ENCODE measurements at places on chromosomes 5 and 9.
A peak's percentile ranks its signal among the peaks of the same experiment; 100 is the strongest.

DNA sequence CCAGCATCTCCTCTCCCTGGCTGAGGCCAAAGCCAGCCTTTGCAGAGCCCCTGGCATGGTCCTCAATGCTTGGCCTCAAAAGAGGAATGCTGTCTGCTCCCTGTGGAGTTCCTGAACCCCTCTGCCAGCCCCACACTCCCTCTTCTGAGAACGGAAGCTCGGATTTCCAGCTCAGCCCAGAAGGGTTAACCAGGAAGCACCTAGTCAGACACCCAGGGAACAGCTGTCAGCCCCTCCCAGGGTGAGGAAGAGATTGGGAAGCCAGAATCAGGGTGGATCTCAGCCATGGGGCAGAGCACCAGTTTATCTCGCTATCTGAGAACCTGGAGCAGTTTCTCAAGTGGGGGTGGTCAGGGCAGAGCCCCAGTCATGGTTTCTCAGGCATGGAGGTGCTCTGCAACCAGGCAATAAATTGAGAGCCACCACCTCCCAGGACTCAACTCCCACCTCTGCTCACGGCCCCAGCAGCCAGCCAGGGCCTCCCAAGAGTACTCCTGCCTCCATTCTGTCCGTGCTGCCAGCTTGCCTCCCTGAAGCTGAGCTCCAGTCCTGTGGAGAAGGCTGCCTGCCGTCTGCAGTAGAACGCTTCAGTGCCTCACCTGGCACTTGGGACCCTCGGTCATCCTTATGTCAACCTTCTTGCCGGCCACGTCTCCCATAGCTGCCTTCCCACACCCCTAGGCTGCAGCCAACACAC, 7.6 kb downstream of the FOXE1 start:
- DNase-seq, result no peak

GRCh38 chr9:35569206-35569605, 35.9 kb upstream of the TESK1 start:
- no peak for DNase-seq

- DNase-seq, result no peak
These were observed 439.3 kb upstream of the ADAMTS16 start for GRCh38 chr5:4700871-4701270.

DNA sequence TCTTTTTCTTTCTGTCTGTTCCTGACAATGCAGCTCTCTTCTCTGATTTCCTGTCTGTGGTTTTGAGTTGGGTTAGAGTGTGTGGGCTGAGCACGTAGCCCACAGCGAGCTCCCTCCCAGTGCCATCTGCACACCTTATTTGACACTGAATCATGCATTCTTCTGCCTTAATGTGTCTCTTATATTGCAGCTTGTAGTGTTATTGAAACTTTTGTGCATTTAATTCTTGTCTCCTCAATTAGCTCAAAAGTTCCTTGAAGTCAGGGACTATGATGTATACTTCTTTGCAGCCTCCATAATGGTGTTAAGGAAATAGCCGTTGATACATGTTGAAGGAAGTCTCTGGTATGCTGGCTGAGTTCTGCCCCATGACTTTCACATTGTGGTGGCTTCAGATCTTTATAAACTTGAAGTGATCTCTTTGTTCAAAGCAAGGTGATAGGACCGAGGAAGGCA, 576.2 kb upstream of the CLINT1 start:
- no peak for DNase-seq

GRCh38 chr5:119365847-119366539, 10.2 kb downstream of the TNFAIP8 start:
- no peak for DNase-seq

DNA sequence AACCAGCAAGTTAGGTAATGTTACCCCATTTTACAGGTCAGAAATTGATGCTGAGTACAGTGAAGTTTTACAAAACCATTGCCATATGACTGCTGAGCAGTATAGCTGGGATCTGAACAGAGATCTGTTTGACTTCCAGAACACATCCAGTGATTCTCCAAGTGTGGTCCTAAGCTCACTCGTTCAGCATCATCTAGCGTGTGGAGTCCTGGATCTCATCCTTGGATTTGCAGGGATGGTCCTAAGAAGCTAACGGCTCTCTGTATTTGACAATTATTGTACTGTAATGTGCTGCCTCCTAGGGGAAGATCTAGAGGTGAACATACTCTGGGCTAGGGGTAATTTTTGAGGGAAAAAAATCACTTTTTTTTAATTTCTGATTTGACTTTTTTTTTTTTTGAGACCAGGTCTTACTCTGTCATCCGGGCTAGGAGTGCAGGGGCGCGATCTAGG, 1.4 kb downstream of the SLC26A2 start:
- DNase-seq, result no peak

DNA sequence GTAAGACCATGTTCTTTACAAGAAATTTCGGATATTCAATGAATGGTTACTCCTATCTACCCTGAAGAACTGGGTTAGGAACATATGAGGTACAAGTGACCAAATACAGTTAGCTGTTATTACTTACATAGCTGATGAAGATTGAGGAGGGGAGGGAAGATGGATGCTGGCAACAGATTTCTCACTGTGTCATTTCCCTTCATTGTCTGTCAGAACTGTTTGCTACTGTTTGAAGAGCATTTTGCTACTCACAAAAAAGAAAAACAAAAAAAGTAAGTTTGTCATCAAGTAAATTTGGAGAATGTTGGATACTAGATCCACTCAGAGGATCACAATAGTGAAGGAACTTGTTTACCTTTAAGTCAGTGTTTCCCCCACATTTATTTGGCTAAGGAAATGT, 53.7 kb downstream of the ENC1 start:
- DNase-seq, result no peak

DNA sequence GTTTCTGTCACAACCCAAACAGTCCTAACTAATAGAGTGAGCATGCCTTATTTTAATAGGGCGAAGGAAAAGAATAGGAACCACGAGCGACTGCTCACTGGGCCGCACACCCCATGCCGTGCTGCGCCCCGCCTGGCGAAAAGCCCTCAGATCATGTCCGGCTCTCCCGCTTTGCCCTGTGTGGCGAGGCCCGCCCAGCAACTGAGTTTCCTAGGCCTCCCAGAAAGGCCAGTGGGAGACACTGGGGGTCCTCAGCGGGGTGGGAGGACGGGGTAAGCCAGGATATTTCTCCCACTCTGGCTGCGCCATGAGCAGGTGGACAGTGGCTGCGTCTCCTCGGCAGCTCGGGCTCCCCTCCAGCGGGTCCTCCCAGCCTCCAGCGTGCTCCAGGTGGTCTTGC, 138.0 kb downstream of the GAPVD1 start:
- no peak for DNase-seq

- DNase-seq, result no peak
These were observed 235.3 kb downstream of the ZSWIM6 start for GRCh38 chr5:61567337-61567736.

GRCh38 chr5:42423285-42424165, at the start of gene GHR:
Gene GHR, plus strand, starts transcription at chr5:42423439. Its CDS starts 142,436 bp downstream, at chr5:42565875.
- peak; percentile 70 for DNase-seq

DNA sequence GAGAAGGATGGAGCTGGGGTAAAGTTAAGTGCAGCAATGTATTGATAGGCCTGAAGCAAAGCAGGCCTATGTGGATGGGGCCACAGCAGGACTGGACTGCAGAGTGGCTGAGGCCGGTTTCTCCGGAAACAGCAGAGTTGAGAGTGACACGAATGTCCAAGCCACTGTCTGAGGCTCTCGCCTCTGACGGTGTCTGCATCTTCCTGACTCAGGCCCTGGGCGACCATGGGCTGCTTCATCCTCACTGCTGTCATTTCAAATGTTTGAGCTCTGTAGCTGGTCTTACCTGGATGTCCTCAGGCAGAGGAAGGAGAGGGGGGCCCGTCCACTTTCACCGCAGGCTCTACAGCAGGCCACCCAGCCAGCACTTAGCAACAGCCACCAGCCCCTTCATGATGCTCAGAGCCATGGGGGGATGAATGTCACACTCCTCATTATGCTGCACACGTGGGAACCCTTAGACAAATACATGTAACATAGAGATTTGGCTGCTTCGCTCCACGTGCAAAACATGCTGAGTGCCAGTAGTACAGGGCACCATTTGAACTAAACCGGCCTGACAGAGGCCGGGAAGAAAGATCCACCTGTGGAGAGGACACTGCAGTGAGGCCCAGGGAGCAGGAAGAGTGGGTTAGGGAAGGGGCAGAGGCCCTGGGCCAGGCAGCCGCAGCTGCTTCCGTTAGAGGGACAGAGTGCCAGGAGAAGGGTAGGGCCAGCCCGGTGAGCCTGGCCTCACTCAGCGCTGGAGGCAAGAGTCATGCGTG, 31.7 kb upstream of the NXNL2 start:
- no peak for DNase-seq

DNA sequence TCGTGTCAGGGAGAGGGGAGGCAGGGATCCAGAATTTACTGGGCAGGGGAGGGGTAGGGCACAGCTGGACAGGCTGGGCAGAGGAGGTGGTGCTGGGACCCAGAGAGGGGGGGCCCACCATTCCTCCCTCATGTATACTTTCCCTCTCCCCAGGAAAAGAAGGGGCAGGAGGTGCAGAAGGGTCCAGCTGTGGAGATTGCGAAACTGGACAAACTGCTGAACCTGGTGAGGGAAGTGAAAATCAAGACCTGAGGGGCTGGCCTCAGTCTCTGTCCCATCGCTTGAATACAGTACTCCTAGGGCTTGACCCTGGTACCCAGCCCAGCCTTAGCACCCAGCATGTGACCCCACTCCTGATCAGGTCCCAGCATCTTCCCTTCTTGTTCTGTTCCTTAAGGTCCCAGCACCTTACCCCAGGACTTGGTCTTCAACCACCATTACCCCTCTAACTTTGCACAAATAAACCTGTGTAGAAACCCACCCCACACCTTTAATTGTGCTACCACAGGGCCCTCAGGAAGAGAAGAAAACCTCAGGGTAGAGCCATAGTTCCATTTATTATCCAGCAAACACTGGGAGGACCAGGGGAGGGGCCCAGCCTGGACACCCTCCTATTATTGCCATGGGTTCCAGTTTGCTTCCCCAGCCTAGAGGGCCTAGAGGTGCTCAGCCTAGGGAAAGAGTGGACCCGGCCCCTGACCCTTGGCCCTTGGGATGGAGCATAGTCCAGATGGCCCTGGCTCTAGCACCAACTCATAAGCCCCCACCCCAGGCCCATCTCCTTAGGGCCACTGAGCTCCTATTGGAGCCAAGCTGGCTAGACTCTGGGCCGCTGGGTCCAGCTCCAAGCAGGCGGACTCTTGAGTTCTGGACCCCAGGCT, 2.0 kb downstream of the ENHO start:
- no peak for DNase-seq

GRCh38 chr5:122200865-122201264, 71.5 kb downstream of the ZNF474 start:
- no peak for DNase-seq

DNA sequence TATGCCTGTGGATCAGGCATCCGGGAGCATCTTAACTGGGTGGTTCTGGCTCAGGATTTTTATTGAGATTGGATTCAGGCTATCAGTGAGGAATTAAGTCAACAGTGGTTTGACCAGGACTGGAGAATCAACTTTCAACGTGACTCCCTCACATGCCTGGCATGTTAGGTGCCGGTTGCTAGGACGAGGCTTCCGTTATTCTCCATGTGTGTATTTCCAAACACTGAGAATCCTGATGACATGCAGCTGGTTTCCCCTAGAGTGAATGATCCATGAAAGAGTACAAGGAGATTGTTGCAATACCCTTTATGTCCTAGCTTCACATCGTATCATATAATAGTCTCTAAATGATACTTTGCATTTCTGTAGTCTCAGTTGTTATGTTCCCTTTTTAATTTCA, 529.2 kb downstream of the ANXA1 start:
- DNase-seq, result no peak

DNA sequence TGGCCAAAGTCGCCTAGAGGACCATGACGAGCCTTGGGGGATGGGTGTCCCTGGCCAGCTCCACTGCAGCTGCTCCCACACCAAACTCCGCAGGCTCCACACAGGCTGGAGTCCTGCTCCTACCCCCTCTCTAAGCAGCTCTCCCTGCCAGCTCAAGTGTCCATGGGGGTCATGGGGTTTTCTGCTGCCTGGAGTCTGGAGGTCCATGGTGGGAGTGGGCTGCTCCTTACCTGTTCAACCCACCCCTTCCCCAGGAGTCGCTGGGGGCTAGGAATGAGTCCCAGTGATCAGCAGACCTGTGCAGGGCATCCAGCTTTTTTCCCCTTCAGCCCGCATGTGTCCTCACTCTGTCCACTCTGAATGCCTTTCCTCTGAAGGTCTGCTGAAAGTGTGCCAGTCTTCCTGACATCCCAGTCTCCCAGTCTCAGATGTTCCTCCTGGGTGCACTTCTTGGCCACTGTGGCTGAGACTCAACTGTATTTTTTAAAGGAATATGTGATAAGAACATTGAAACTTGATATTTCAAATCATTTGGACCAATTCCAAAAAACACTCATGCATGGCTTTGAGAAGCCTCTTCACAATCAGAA, 261.3 kb upstream of the ANKH start:
- DNase-seq, result no peak

GRCh38 chr9:120608421-120608820, 28.5 kb upstream of the CDK5RAP2 start:
- no peak for DNase-seq

GRCh38 chr9:101369286-101369685, 15.5 kb downstream of the BAAT start:
- DNase-seq, result no peak

DNA sequence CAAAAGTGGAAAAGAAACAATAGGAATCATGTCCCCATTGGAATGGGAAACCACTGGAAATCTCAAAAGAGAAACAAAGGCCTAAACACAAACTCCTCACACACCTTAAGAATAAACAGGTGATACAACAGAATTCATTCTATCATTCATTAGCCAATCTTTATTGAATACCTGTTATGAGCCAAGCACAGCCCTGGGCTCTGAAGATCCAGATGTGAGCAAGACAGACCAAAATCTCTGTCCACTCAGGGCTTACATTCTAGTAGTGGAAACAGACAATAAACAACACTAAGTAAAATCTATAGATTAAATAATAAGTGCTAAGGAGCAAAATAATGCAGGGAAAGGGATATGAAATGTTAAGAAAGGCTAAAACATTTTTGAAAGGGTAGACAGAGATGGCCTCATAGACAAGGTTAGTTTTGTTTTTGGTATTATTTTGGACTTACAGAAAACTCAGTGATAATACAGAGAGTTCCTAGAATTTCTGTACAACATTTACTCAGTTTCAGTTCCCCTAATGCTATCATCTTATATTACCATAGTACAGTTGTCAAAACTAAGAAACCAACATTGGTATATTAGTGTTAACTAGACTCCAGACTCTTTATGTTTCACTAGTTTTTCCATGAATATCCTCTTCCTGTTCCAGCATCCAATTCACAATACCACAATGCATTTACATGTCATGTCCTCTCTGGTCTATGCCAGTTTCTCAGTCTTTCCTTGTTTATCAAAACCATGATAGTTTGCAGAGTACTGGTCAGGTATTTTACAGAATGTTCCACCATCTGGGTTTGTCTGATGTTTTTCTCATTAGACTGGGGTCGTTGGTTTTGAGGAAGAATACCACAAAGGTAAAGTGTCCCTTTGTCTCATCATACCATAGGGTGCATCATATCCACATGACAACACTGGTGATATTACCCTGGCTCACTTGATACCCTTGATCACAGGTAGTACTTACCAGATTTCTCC, 103.7 kb downstream of the SIL1 start:
- DNase-seq, result no peak
